HT-29 (cell line): ENCODE measurements at places on chromosomes 3 and 15.

DNA sequence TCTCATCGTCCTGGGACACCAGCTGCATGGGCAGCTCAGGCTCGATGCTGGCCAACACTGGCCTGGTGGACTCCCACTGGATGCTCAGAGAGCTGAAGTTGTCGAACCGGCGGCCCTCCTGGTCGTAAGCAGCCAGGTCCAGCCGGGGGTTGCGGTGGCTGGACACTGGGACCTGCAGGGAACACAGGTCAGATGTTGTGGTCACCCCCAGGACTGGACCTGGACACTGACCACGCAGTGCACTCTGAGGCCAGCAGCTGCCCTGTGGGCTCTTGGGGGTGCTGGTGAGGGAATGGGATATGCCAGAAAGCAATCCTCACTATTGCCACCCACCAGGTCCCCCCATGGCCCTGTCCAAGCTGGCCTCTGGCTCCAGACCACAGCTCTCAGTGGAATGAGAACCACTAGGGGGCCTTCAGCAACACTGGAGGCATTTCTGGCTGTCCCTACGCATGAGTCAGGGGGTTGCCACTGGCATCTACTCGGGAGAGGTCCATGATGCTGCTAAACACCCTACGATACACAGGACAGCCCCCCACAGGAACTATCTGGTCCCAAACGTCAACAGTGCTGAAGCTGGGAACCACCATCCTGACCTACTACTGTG, 66.1 kb downstream of the NUP210 start:
- no peak for DNase-seq

GRCh38 chr15:66496951-66497501, 536 bp downstream of the SNAPC5 start:
- no peak for DNase-seq

- DNase-seq: no peak
Observed at GRCh38 chr3:123047062-123047319, 19.4 kb upstream of the SEMA5B start.

DNA sequence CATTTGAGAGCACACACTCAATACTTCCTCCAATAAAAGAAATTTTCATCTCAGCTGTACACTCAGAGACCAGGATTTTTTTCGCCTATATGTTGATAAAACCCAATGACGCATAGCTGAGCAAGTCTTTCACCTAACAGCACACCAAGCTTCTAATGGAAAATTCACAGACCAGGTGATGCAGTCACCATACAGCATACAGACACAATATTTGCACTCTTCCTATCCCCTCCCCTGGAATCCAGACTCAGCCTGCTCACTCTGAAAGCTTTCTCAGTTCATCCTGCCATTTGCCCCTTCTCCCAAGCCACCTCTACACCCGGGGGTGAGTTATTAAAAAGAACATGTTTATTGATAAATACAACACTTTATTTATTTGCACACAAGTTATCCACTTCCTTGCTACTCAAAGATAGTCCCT, 1.7 kb downstream of the TBC1D5 start:
- peak; percentile 53 for DNase-seq

DNA sequence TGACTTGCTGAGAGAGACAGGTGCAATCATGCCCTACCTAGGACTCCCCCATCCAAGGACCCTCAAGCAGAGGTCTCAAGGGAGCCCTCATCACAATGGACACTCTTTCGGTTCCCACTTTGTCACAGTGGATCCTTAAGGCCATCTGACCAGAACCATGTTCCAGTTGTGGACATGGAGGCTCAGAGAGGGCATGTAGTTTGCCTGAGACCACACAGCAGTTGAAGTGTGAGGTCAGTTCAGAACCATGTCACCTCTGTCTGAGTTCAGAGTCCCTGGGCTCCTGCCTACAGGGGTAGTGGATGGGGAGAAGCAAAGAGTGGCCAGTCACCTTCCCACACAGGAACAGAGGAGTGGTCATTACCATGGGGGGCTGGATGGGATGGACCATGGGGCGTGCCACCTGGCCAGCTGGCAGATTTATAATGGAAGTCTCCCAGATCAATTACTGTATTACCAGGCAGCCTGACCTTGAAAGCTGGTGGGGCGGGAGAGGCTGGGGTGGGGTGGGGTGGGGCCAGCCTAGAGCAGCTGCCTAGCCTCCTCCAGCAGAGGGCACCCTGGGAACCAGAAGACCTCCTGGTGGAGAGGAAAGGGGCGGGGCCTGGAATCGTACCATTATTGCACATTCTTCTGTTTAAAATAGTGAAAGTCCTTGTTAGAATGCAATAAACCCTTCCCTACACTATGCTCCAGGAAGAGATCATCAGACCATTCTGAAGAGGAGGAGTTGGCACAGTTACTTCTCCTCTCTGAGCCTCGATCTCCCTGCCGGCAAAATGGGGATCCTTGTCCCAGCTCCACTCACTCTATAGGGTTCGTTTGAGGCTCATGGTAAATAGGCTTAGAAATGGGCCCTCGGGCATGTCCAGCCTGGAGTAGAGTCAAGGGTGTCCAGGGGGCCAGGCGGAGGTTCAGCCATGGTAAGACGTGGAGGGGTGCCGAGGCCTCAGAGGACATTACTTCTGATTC, 26.9 kb upstream of the LINGO1 start:
- peak; percentile 80 for DNase-seq

DNA sequence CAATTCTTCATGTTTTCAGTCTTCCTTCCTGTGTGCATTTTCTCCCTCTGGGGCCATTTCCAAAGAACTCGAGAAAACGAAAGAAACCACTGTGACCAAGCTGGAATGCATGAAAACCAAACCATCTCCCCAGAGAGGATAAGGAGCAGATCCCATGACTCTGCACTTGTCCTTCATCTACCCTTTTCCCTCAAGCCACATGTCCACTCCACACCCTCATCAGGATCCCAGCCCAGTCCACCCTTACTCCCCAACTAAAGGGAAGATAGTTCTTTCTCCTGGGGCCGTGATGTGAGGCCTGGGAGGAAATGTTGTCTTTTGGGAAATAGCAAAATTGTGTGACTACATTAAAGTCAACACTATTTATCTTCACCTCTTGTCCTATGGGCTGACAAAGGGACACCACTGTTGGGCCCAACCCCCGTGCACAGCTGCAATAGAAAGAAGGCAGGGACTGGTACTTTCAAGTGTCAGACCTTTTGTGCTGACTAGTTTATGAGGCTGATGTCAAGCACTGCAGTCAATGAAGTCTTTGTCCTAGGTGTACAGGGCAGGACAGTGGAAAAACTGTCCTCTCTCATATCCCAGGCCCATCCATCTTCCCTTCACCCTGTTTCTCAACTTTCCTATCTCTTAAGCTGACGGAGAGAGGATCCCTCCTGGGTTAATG, 487.1 kb upstream of the NR2F2 start:
- no peak for DNase-seq

GRCh38 chr3:196336319-196337145, 1.7 kb downstream of the TM4SF19 start:
- DNase-seq: no peak

DNA sequence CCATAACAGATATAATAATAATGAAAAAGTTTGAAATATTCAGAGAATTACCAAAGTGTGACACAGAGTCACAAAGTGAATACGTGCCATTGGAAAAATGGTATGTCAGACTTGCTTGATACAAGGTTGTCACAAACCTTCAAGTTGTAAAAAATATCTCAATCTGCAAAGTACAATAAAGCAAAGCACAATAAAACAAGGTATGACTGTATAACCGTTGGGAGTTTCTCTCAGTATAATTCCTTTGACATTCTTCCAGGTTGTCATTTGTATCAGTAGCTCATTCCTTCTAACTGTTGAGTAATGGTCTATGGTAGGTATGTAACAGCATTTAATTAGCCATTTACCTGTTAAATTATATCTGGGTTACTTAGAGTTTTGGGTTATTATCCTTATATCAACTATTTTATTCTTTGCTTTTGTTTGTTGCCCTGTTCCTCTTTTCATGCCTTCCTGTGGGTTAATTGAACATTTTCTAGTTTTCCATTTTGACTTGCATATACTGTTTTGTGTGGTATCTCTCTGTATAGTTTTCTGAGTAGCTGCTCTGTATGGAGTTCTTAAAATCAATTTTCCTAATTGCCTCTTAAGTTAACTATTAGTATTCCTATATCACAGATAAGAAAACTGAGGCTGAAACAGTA, 112.5 kb downstream of the SUCNR1 start:
- no peak for DNase-seq

DNA sequence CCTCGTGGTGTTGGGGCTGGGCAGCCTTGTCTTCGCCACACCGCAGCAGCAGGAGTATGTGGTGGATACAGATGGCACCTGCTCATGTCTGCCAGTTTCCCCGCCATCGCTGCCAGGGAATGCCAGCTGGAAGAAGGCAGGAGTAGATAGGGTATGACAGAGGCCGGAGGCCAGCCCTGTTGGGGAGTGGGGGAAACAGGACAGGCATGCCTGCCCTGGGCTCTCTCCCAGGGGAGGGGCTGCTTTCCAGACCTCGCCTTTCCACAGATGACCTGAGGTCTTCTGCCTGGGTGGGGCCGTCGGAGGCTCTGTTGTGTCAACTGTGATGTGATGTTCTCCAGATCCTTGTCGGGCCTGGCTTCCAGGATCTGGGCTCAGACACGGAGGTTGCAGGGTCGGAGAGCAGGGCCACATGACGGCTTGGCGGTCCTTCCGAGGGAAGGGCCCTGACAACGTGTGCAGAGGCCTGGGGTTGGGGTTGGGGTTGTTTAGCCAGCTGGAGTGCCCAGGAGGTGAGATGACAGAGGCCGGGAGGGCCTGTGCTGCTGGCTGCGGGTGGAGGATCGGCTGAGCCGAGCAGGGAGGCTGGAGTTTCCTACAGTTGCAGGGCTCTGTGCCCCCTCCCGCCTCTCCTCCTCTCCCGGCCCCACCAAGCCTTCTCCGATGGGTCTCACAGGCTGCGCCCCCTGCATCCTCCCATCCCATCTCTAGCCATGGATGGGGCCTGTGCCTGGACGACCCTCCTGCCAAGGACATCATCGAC, 102.0 kb downstream of the TBC1D2B start:
- DNase-seq: no peak

GRCh38 chr3:180617049-180617448, 15.1 kb downstream of the TTC14 start:
- DNase-seq: no peak

GRCh38 chr15:78437107-78437761, 782 bp upstream of the IREB2 start:
- DNase-seq: no peak

- DNase-seq: no peak
Observed at GRCh38 chr3:183303690-183304089, 50.6 kb downstream of the B3GNT5 start.

GRCh38 chr3:115084686-115085085, 62.4 kb downstream of the ZBTB20 start:
- DNase-seq: no peak

DNA sequence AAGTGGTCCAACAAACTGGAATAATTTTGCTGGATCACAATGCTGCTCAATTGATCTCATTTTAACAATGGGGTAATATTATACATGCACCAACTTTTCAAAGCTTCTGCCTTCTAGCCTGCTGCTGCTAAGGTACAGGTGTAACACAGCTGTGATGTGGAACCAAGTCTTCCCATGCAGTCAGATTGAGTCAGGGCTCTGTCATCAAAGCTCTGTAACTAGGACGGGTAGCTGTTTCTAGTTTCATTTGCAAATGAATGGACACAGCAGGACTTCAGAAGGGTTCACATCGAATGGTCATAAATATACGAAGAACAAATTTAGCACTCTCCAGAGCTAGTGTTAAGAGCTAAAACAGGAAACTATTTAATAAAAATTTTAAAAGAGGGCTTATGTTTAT, 189.2 kb downstream of the USP13 start:
- DNase-seq: no peak

GRCh38 chr3:38314112-38314763, 32.1 kb downstream of the SLC22A14 start:
- DNase-seq: no peak

DNA sequence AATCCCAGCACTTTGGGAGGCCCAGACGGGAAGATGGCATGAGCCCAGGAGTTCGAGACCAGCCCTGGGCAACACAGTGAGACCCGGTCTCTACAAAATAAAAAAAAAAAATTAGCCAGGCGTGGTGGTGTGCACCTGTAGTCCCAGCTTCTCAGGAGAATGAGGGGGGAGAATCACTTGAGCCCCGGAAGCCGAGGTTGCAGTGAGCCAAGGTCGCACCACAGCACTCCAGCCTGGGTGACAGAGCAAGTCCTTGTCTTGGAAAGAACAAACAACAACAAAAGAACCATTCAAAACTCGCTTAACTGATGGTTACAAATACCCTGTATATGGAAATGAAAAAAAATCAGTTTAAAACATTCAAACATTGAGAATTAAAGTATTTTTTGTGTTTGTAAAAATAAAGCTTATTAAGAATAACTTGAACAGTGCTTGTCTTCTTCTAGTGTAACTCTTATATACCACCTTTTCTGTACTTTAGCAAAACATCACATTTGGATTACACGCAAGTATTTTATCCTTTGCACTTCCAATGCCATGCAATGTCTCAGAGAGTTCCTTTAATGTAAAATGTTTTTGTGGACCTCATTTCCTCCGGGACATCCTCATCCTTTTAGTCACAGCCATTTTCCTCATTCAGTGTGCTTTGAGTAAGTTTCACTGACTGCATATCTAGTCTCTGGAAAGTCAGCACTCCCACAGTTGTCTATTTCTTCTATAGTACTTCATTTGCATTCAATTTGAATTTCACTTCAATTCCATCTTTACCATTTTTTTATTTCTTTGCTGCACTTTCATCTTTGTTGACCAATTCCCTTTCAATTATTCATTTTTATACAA, 113.0 kb upstream of the GOLGA8J start:
- DNase-seq: no peak

DNA sequence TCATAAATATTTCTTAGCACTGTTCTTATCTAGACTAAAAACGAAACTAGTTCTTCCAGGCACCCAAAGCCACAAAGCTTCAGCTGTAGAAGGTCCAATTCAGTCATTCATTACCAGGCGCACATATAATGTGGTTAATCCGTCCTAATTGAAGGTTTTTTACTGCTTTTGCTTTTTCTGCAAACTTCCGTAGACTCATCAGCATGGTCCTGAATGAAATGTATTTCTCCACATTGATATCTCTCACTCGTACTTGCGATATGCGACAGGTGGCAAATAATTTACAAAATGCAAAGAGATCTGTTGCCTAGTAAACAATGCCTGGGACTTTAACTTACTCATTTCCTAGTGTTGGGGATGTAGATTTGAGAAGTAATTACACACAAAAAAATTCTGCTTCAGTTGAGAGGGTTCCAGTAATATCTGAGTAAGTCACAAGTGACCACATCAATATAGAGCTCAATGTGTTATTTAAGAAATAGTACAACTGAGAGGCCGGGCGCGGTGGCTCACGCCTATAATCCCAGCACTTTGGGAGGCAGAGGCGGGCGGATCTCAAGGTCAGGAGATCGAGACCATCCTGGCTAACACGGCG, 75.0 kb upstream of the MBNL1 start:
- DNase-seq: no peak

- no peak for DNase-seq
Observed at GRCh38 chr3:107222907-107223306, 154.3 kb upstream of the CCDC54 start.

DNA sequence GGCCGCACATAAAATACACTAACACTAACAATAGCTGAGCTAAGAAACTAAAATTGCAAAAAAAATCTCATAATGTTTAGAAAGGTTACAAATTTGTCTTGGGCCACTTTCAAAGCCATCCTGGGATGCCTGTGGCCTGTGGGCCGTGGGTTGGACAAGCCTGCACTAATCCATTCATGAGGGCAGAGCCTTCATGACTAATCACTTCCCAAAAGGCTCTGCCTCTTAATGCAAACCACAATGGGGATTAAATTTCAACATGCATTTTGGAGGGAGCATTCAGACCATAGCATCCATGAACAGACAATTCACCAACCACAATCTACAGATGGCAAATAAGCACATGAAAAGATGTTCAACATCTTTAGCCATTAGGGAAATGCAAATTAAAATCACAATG, 128.2 kb downstream of the SUCLG2 start:
- DNase-seq: no peak
